Activated CD8-positive, alpha-beta memory T cell treated with anti-CD3 and anti-CD28 coated beads for 4 hours (primary cell): ENCODE measurements at places on chromosomes 13 and 19.

- DNase-seq: no peak
Measured at GRCh38 chr13:25529425-25529824, 157.7 kb downstream of the ATP8A2 start.

DNA sequence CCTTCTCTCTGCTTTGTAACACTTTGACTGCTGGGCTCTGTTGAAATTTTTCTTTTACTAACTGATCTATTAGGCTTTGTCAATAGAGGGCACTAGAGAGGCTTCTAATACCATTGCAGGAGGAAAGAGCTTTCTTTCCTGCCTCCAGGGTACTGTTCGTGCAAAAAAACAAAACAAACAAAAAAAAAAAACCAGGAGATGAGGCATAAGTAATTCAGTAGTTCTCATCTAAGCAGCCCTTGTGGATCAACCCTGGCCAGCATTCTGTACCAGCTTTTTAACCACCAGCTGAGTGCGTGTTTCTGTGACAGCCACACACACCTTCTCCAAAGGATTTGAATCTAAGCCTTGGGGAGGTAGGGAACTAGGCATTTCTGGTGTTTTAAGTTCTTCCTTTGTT, 1707.6 kb upstream of the SLC10A2 start:
- DNase-seq: no peak

DNA sequence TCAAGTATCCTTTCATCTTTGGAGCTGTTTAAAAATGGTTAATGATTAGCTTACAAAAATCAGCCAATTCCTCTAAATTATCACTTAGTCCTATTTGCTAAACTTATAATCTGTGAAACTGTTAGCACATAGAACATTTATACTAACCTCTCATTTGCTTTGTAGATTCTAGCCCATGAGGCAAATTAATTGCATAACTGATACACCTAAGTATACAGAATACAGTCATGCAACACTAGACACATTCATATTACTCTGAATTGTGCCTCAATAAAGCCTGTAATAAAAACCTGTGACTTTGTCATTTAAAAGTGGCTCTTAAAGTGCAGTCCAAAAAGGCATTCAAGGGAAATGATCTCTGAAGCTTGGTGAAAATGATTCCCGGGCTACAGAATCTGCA, 21.0 kb downstream of the SERPINE3 start:
- DNase-seq: no peak

- DNase-seq: no peak
Measured at GRCh38 chr13:41700790-41701310, 243.5 kb downstream of the RGCC start.

GRCh38 chr19:22620912-22621311, 13.2 kb upstream of the ZNF492 start:
- no peak for DNase-seq

- DNase-seq: peak; percentile 69
Measured at GRCh38 chr19:4811328-4812131, 20.0 kb downstream of the TICAM1 start.

GRCh38 chr19:14577885-14578427, 4.9 kb upstream of the CLEC17A start:
- no peak for DNase-seq

DNA sequence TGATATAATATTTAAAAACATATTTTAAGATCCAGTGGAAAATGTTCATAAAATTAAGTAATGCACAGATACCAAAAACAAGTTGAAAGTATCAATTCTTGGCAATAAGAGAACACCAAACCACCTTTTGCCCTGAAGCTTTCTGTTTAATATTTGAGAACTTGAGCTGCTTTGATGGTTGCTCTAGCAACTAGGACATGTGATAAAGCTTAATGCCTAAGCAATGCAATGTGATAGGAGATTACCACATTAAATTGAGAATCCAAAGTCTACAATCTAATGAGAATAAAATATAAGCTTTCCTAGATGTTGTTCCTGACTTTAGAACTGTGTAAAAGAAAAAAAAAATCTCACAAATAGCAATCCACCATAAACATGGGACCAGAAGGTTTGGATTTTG, 1367.5 kb upstream of the PCDH9 start:
- no peak for DNase-seq

- DNase-seq: no peak
Measured at GRCh38 chr13:20984879-20985278, 76.5 kb downstream of the LATS2 start.

- DNase-seq: no peak
Measured at GRCh38 chr19:1474011-1474764, 4.8 kb downstream of the C19orf25 start.

DNA sequence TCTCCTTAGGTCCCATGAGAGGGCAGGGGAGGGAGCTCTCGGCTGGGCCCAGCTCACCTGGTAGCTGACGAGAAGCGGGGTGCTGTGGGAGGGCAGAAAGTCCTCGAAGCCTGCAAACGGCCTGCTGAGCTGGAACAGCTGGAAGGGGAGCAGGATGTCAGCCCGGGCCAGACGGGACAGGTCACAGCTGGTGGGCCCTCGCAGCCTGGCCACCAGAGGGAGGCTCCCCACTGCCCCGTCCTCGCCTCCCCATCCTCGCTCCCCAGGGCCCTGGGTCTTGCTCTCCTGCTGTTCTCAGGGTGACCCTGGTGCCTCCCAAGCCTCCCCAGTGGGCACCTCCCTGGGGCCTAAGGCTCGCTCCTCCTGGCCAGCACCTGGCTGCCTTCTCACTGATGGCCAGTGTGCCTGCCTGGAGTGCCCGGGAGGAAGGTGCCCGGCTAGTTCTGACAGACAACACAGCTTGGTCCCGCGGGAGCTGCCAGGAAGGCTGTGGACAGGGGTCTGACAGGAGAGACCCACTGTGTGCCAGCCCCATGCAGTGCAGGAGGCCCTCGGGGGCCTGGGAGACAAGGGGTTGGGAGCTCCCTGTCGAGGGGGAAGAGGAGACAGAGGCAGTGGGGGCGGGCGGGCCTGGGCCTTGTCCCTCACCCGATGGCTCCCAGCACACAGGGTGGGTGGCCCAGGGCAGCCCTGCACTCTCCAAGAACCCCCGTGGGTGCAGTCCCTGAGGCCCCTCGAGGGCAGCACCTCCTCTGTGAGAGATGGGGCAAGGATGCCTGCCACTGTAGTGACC, 20.3 kb downstream of the GPX4 start:
- DNase-seq: no peak

GRCh38 chr13:79282976-79283375, 123.1 kb downstream of the RBM26 start:
- DNase-seq: no peak

DNA sequence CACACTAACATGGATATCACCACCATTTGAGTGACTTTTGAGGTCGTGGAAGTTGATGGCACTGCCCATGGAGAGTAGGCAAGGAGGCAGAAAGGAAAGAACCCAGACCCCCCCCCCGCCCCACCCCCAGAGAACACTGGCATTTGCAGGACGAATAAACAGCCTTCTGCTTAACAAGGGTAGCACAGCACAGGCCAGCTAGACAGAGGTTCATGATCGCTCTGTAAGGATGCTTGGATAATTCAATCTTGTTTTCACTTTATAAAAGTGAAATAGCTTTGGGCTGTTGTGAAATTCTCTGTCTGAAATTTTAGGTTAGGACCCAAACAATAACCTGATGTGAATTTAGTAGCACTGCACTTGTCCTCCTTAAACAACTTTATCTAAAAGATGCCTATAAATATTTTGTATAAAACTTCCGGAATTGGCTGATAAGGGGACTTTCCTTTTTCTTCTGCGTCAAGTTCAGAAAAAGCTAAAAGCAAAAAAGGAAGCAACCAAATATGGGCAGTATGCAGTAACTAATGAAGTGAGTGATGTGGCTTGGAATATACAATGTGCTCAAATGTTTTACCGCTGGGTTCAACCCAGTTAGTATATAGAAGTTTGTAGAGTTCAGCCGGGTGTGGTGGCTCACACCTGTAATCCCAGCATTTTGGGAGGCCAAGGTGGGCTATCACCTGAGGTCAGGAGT, 163.7 kb downstream of the SHISA2 start:
- no peak for DNase-seq

DNA sequence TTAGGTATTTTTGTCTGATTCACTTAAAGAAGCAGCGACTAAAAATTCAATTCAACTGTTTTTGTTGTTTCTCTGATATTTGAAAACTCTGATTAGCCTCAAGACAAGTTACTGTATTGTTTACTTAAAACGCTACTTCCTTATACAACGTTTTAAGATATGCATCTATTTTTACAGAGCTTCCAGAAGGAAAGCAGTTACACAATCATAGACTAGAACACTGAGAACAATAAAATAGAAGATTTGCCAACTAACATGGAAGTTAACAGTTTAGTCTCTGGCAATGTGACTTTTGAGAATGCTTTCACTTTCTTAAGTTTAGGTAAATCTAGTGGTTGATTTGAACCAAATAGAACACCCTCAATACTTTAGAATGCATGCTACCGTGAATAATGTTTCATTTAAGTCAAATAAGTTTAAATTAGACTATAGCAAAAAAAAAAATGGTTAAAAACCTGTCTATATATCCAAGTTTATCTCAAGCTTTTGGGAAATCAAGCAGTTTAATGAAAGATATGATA, 614.8 kb downstream of the DACH1 start:
- DNase-seq: no peak

DNA sequence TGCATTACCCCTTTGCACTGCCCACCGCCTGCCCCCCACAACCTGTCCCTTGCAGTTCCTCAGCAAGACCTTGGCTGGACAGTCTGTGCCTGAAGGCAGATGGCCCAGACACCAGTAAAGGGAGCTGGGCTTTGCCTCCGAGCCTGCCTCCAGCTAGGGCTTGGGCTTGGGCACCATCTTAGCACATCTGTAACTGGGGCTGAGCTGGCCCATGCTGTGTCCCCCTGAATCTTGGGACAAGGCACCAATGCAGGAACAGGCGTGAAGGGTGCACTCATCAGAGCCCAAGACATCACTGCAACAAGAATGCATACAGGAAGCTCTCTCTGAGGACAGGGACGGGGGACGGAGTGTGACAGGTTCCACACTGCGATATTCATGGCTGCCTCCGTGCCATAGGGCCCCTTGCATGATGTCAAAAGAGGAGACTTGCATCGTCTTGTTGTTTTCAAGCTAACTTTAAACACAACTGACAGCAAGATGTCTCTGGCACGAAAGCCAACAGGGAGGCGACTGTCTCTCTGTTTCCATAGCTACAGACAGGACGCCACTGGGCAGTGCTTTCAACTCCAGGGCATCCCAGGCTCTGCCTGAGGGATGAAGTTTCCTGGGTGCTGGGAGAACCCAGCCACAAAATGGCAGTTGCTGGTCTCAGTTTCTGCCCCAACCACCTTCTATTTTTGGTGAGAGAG, 8.7 kb upstream of the CHST8 start:
- DNase-seq: no peak

DNA sequence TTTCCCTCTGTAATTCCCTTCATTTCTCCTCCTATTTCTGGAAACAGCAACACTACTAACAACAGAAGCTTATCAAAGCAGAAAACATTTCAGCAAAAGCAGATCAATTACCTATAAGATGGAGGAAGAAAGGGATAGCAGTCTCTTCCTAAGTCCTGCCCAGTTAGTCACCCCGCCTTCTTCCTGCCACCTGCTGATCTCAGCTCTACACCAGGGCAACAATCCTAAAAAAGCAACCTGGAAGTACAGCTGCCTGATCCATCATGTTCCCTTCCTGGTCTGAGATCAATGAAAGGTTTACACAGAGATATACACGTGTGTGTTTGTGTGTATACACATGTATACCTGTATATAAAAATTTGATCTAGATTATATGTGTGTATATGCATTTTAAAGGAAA, 59.4 kb downstream of the TSC22D1 start:
- DNase-seq: no peak

DNA sequence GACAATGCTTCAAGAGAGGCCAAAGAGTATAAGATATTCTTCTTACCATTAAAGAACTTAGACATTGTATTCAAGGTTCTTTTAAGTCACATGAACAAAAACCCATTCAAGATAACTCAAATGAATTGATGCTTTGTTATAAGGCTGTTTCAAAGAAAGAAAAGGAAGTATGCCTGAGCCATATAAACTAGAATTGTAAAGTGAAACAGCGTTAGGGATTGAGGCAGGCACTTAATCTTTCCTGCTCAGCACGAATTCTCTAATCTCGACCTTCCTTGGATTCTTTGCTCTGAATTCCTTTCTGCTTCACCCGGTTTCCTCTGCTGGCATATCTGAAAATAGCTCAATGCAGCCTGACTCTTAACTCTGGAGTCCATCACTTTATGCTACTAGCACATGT, 595.4 kb downstream of the DIAPH3 start:
- no peak for DNase-seq

DNA sequence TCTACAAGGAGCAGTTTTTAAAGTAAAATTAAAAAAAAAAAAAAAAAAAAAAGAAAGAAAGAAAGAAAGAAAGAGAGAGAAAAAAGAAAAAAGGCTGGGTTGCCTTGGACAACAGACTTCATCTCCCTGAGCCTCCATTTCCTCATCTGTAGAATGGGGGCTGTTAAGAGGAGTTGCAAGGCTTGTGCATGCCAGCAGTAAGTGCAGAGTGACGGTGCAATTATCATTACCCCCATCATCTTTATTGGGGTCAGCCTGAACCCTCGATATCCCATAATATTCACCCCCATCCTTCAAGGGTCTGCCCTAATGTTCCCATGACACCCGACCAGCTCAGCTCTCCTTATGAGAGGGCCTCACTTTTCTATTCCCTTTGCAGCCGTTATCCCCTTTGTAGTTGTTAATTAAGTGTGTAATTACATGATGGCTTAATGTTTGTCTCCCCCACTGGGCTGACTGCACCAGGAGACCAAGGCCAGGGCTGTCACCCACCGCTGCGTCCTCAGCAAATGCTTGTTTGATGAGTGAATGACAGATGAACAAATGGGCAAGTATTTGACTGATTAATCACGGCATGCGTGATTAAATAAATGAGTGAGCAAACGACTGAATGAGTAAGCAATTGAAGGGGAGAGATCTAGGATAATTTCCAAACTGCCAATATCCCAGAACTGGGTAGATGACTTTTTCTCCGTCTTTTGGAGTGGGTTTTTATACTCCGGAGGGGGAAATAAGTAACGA, 10.1 kb downstream of the FOSB start:
- no peak for DNase-seq

DNA sequence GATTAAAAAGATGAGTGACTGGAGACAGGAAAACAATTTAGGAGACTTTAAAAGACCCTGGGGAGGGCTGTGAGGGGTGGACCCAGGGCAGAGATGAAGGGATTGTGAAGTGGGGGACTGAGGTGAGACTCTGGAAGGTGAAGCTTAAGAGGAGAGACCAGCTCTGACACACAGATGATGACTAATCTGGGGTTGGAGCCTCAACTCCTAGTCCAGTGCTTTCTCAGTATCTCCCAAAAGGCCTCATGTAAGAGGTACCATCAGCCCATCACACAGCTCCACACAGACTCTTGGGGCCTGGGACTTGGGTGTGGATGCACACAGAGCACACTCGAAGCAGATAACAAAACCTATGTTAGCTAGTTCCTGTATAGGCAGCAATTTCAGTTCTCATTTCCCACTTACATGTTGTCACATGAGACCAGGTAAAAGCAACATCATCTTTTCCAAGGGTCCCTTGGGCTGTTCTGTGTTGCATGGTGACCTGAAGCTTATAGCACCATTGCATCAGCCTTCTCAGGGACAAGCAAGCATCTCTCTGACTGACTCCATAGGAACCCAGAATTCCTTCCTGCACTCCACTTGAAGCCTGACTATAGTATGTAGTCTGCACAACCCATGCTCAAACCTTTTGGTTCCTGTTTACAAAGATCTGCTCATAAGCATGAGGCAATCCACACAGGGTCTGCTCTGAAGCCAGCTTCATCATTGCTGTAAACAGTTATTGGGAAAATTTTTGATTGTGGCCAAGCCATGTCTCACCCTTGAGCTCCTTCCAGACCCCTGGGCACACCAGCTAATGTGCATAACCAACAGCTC, 88.6 kb upstream of the MYCBP2 start:
- DNase-seq: no peak

- no peak for DNase-seq
Measured at GRCh38 chr19:35549879-35550523, 4.6 kb downstream of the TMEM147 start.

- DNase-seq: no peak
Measured at GRCh38 chr19:3281026-3281425, 56.6 kb downstream of the CELF5 start.
